Activated CD8-positive, alpha-beta memory T cell treated with anti-CD3 and anti-CD28 coated beads for 4 hours (primary cell): ENCODE measurements at places on chromosomes 2 and 18.

GRCh38 chr2:222864296-222864695 is 3.5 kb downstream of the ACSL3 start:
- no peak for DNase-seq

GRCh38 chr2:241689306-241689705 is 2.7 kb upstream of the DTYMK start:
- DNase-seq: no peak

- DNase-seq: no peak
Measured at GRCh38 chr2:156340804-156341451, 8.4 kb upstream of the NR4A2 start.

- DNase-seq: no peak
Measured at GRCh38 chr18:72543357-72544055, 636 bp downstream of the CBLN2 start.

DNA sequence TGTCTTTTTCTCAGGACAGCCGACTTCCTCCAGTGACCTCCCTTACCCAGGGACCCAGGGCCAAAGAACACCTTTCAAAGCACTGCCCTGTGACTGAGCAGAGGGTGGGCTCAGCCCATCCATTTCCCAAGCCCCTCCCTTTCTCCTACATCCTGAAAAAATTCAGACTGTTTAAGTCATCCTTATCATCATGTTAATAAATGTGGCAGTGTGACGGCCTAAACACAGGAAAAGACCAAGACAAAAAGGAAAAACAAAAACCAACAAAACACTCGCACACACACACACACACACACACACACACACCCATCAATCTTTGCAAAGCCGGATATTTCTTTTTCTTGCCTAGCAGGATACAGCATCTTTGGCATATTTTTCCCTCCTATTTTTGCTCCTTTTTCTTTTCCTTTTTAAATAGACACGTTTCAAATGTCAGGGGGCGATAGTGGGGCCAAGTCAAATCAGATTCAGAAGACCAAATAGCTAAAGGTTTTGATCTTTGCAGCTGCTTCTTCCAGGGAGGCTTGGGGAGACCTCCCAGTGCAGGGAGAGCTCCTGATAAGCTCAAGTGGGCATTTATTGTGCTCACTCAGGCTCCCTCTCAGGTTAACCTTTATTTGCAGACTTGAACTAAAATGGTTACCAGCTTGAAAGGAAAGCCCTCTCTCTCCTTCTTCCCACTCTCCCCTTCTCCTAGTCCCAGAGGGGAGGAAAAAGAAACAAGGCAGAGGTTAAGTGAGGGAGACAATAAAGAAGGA is 39.5 kb upstream of the NRP2 start:
- DNase-seq: no peak

DNA sequence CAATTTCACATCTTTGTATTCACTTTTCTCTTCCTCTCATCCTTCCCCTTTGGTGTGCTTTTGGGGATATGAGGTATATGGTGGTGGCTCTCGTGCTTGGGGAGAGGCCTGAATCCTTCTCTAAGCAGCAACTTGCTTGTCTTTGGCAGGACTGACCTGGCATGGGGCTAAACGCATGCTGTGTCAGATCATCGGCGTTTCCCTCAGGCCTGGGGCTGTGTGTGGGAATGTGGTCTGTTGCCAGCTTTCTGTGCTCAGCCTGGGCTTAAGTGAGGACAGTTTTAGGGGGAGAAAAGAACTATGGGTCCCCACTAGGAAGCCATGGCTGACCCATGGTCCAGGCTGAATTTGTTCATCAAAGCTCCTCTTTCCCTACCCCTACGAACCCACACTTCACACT is 60.7 kb downstream of the TET3 start:
- DNase-seq: no peak

GRCh38 chr2:119682578-119682977 is 3.6 kb downstream of the TMEM177 start:
- DNase-seq: no peak

DNA sequence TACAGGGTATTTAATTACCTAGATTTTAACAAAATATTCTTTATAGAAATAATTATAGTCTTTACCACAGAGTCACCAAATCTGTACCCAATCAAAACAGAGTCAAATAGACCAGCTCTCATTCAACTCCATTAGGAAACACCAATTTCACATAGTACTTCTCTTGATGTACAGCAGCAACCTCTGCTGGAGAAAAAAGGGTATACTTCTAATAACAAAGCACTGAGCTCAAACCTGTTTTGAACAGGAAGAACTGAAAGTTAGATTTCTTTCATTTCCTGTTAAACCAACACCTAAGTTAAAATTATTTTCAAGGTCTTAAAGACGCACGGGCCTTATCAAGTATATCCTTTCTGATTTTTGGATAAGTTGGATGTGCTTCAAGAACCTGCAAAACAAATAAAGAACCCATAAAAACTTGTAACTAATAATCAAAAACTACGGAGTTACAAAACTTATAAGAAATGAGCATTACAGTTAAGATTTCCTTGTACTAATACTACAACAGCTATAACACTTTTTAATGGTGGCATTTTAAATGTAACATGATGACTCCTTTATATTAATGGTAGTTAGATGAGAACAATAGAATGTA is 79.0 kb downstream of the TTC21B start:
- DNase-seq: no peak

GRCh38 chr2:95569170-95569569 is 22.6 kb upstream of the TRIM43 start:
- no peak for DNase-seq

- no peak for DNase-seq
Measured at GRCh38 chr2:195649629-195650190, 7.3 kb upstream of the SLC39A10 start.

GRCh38 chr2:240300261-240300821 is 135.1 kb upstream of the GPC1 start:
- no peak for DNase-seq

DNA sequence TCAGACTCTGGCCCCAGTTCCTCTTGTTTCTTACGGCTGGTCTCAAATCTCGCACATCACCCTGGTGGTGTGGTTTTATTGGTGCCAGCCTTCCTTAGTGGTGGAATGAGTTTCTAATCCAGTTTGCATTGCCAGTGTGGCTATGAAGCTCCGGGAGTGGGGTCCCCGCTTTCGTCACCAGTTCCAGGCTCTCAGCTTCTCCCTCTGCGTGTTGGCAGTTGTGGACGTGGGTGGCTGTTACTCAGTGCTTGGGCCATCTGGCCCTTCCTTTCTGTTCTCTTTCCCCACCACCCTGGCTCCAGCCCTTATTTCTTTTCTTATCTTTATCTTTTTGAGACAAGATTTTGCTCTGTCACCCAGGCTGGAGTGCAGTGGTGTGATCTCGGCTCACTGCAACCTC is 30.1 kb downstream of the EFR3B start:
- no peak for DNase-seq

DNA sequence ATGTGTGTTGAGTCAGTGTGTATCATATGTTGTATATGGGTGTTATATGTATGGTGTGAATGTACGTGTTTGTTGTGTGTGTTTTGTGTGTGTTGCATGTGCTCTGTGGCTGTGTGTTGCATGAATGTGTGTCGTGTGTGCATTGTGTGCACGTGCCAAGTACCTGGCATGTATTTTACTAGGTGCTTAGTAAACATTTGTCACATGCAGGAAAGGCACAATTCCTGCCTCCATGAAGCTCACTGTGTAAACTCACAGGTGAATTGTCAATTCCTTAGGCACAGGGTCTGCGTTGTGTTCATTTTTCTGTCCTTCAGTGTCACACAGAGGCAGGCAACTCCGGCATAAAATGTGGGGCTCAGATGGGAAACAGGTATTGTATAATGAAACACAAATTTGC is 22.3 kb upstream of the IL1R1 start:
- DNase-seq: no peak

DNA sequence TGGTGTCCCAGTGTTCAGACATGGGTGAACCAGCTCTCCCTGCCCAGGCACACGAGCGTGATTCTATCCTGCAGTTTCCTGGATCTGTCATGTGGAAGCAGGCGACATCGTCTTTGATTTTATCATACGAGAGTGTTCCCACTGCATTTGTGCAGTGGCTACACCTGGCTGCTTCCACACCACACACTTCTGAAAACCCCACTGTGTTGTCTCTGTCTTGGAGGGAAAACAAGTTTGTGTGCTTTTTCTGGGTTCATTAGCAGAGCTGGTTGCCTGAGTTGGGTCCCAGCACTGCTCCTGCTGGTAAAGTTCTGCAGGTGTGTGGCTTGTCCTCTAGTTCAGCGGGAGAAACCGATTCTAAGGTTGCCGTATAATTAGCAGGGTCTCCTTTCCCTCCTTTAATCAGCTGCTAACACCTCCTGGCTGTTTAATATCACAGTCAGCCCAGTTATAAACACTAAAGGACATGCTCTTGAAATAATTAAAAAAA is 58.5 kb upstream of the TWIST2 start:
- DNase-seq: no peak

GRCh38 chr2:191059308-191059707 is 45.3 kb upstream of the STAT1 start:
- no peak for DNase-seq

DNA sequence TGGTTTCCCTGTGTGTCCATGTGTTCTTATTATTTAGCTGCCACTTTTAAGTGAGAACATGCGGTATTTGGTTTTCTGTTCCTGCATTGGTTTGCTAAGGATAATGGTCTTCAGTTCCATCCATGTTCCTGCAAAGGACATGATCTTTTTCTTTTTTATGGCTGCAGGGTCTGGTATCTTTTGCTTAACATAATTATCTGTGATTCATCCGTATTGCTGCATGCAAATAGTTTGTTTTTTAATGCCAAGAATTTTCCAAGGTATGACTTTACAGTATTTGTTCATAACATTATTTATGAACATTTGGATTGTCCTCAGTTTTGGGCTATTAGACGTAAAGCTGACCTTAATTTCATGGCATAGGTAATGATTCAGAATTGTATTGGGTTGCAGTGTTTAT is 17.8 kb downstream of the GIGYF2 start:
- DNase-seq: no peak

GRCh38 chr18:59149416-59149815 is 9.7 kb downstream of the SEC11C start:
- DNase-seq: no peak

DNA sequence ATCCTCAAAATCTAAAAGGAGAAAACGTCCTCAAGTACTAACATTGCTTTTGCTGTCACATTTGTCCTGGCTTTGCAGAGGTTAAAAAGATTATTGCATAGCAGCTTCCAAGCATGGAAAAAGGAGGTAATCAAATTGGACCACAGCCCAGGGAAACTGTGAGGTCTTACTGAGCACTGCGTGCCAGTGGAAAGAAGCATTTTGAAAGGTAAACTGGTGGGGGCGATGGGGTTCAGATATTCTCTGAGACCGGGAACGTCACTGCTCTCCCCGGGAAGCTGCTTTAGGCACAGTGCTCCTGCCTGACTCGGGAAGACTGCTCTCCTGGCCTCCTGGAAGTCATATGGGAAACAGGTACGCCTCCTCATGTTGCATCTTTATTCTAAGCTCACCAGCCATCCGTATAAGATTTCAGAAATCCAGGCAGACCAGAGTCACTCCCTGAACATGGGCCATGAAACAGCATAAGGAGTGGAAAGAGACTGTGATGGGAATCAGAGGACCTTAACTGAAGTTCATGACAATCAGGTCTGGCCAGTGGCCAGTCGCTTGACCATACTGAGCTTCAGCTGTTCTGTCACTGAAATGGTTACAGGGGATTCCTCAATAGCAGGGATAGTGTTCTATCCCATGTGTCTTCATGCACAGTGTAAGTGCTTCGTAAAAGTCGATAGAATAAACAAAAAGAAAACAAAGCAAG is 284.1 kb downstream of the TRIB2 start:
- no peak for DNase-seq

DNA sequence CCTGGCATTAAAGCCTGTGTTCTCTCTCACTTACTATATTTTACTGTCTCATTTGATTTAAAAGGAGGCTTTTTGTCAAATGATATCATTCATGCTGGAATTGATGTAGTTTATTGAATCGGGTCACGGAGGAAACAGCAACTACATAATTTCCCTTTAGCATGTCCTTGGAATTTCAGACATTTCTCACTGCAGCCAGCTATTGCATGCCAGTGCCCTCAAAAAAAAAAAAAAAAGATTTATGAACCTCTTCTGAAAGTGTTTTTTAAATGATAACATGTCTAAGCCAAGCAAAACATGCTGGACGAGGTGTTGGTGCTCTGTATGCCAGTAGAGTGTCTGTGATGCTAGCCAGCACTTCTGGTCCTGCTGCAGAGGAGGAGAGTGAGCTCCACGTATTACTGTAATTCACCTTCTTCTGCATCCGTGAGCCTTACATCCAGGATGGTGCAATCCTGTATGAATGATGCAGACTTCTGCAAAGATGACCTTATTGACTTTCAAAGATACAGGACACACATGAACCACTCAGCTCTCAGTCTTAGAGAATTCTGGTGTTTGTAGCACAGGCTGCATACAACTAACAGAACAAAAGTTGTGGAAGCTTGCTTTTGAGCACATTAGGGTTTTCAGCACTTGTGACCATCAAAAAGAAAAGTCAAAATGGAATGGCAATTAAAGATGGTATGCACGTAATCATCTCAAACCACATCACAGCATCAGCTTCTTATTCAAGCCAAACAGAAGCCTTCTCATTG is 31.1 kb downstream of the UGP2 start:
- DNase-seq: no peak

DNA sequence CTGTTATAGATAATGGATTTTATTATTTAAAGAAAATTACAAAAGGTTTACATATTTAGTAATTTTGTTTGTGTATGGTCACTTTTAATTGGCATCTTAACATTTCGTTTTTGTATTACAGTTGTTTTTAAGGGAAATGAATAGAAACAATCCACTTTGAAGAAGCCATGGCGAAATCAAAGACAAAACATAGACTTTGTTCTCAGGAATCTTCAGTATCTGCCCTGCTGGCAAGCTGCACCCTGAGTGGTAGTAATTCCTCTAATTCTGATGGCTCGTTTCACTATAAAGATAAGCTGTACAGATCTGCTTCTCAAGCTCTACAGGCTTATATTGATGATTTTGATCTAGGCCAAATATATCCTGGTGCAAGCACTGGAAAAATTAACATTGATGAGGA is 2.7 kb downstream of the C18orf54 start:
- no peak for DNase-seq

- no peak for DNase-seq
Measured at GRCh38 chr18:13452871-13453680, 234.5 kb downstream of the LDLRAD4 start.

GRCh38 chr18:55386545-55386944 is 201.4 kb downstream of the TCF4 start:
- DNase-seq: no peak

DNA sequence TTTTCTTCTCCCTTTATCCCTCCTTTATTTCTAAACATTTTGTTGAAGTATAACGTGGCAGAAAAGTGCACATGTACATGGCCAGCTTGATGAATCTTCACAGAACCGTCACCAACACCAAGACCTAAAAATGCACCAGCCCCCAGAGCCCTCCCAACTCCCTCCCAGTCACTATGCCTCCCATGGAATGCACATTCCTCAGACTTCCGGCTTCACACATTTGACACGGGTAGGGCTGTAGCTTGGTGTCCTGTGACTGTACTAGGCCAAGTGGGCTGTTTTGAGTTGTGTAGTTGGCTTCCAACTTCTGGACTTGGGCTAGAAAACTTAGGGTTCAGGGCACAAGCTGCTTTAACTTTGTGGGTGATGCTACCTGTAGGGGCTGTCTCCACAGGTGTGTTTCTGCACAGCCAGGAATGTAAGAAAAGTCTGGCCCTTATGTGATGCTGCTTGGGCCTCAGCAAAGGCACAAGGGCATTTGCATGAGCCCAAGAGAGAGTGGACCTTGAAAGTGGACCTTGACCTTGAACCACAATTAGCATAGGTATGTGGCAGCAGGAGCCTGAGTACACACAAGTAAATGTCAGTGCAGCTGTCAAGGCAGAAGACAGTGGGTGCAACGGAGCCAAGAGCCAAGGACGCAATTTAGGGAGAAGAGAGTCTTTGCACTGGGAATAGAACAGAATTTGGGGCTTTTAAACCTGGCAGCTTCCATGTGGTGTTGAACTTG is 78.4 kb downstream of the SEPTIN10 start:
- no peak for DNase-seq
